ENCODE measurements at places on chromosomes 7 and 10.

DNA sequence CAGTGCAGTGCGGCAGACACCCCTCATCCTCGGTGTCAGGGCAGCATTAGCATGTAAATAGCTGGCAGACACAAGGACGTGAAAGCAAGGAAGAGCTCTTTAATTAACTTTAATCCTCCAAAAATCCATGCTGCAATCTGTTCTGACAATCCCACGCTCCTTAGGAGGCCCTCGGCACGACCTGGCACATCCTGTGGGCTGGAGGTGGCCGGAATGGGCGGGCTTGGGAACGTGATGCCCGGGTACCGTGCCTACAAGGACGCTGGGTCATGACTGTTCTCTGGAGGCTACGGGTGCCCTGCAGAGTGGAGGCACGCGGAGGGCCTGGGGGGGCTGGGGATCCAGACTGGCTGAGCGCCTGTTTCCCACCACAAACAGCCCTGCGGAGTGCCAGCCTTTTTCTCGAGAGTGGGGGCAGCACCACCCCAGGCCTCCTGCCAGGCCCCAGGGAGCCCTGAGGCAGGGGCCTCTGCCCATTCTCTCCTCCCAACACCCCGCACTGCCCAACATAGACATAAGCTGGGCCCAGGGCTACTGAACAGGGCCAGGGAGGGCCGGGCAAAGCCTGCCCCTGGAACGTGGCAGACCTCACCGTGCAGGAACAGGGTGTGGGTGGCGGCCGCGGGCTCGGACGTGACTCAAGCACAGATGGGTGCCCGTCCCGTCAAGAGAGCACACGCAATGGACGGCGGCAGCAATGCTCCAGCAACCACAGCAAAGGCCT is 189.3 kb downstream of the MAD1L1 start:
- DNase-seq = no peak

- no peak for DNase-seq
These were observed 13.1 kb upstream of the GPR141 start for GRCh38 chr7:37670436-37670835.

- DNase-seq = peak; percentile 67
These were observed 349.0 kb downstream of the SORCS1 start for GRCh38 chr10:106815427-106816043.

DNA sequence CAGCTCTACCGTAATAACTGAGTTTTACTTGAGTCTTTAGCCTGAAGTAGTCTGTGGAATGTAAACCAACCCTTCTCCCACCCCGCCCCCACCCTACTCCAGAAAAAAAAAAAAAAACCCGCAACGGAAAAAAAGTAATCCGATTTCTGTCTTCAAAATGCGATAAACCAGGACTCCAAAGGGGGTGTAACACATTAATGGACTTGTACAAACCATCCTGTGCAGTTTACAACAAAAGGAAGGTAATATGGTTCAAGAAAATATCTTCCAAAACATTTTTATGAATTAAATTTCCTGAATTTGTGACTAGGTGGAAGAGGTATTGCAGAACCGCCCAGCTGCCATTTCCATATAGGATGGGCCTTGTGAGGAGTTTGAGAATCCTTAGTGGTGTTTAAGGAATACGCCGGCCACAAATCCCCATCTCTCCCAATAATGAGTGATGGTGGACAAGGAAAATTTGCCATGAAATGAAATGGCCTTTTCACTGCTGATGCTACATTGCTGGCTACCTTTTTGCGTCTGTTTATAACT is 10.6 kb downstream of the SKIDA1 start:
- no peak for DNase-seq

DNA sequence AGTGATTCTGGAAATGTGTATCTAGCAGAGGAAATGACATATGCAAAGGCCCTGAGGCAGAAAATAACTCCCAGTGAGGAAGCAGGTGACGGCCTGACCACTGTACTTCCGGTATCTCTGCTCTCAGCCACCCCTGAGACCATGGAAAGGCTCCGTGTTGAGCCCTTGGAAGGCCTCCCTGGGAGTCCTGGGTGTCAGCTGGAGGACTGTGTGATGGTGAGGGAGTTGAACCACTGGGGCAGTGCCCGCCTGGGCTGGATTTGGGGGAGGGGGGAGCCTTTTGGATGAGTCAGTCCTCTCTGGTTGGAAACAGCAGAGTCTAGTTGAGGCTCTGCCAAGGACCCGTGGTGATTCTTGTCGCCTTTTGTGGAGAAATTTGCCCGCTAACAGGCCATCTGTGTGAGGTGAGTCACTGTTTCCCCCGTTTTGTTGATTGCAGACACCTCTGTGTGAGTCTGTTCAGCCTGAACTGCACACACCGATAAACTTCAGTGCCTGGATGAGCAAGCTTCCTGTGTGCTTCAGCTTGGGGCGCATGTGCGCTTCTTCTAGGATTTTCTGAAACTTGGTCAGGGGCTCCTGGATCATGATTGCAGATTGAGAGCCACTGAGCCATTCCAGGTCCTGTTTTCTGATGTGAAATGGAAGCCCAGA is 98.6 kb downstream of the GRK5 start:
- peak; percentile 99 for DNase-seq

DNA sequence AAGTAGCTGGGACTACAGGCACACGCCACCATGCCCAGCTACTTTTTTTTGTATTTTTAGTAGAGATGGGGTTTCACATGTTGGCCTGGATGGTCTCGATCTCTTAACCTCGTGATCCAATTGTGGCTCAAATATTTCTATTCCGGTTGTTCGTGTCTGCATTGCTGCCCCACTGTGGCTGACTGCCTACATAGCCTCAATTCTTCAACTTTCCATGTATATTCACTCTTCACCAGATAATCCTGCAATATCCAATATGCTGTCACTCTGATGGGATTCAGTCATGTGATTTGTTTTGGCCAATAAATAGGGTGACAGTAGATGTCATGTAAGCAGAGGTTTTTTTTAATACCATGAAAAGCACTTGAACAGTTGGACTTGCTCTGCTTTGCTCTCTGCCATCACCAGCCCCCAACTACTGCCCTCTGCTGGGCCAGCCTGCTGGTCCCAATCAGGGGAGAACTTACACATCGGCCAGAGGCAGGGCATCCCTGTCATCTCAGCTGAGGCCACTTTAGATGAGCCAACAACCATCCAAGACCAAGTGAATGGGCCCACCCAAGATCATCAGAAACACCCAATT is 56.7 kb downstream of the NSUN6 start:
- DNase-seq = peak; percentile 66

DNA sequence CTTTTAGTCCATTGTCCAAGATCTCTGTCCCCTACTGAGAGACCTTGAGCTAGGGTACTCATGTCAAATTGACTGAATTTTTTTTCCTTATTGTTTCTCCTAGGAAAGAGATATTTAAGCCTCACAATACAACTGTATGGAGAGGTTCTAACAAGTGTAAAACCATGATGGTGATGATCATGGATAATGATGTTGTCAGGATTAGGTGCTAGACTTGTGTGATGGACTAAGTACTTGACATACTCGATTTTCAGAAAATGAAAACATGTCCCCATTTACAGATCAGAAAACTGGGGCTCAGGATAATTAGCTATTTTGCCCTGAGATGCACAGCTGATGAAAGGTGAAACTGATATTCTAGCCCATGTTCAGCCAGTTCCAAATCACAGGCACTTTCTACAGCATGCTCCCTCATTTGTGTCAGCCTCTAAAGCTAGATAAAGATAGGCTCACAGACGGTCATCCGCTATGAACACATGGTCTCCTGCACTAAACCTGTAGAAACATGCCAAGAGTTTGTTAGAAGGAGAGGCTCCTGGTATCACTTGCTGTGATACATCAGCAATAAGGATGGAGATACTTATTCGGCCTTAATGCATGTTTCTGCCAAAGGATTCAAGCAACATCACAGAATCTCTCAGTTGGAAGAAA is 67.6 kb downstream of the CREB3L2 start:
- no peak for DNase-seq

DNA sequence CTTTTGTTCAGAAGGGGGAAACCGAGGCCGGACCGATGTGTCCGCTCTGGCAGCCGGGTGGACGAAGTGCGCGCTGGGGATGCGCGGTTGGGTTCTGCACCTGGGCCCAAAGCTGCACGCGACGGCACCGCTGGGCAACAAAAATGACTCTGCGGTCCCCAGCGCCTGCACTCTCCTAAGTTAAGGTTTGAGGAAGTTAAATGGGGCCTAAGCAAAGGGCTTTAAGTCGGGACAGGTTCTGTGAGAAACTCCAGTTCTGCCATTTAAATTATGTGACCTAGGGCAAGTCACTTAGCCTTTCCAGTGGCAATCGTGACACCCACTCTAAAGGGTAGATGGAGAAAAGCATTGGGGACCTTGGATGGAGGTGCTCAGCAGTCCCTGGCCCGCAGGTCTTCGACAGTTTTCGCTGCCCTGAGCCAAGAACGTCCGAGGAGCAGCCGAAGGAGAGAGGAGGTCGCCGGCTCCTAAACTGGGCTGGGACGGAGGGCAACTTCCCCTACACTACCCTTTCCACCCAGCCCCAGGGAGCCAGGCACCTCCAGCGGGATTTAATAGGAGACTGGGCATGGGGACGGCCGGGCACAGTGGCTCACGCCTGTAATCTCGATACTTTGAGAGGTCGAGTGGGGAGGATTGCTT is 534 bp upstream of the ACBD5 start:
- DNase-seq = peak; percentile 83

- DNase-seq = no peak
These were observed 18.0 kb downstream of the VSTM2A start for GRCh38 chr7:54560198-54560597.

- DNase-seq = no peak
These were observed 64.7 kb upstream of the CAV2 start for GRCh38 chr7:116434820-116435341.

GRCh38 chr7:13633857-13634256 is 355.6 kb downstream of the ETV1 start:
- no peak for DNase-seq

DNA sequence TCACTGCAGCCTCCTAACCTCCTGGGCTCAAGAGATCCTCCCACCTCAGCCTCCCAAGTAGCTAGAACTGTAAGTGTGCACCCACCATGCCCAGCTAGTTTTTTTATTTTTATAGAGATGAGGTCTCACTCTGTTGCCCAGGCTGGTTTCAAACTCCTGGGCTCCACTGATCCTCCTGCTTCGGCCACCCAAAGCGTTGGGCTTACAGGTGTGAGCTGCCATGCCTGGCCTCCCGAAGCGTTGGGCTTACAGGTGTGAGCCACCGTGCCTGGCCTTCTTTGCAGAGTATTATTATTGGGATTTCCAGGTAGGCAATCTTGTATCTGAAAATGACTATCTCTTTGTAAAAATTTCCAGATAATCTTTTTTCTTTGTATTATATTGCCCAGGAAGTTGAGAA is 23.1 kb upstream of the NCAPG2 start:
- DNase-seq = no peak

GRCh38 chr7:43586251-43586900 is 3.5 kb downstream of the STK17A start:
- DNase-seq = no peak

DNA sequence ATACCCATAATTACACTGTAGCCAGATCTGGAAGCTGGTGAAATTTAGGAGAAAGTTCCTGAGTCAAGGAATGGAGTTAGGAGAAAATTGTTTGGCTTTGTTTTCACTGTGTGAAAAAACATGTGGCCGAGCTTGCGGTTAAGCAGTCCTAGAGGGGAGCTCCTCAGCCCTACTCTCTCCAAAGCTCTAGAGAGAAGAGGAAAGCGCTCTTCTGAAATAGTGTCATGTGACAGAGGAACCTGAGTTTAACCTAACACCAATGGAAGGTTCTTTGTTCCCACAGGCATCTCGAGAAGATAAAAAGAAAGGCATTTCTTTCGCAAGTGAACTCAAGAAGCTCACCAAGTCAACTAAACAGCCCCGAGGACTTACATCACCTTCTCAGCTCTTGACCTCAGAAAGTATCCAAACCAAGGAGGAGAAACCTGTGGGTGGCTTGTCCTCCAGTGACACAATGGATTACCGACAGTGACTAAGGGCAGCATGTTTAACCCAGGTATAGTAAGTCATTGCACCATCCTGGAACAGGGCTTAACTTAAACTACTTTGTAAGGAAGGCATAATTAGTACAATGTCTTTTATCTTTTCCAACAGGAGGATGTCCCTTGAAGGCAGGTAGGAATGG is 38.0 kb downstream of the NOC3L start:
- DNase-seq = no peak

DNA sequence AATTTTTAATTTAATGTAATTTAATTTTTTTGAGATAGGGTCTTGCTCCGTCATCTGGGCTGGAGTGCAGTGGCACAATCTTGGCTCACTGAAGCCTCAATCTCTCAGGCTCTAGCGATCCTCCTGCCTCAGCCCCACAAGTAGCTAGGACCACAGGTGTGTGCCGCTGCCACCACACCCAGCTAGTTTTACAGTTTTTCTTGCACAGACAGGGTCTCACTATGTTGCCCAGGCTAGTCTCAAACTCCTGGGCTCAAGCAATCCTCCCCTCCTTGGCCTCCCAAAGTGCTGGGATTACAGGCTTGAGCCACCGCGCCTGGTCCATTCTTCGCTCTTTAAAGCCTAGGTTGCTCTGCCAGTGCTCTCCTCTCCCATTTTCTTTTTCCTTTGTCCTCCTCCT is 12.9 kb downstream of the CALML3 start:
- DNase-seq = no peak

- DNase-seq = no peak
These were observed 268.0 kb upstream of the KAT6B start for GRCh38 chr10:74558403-74558802.

GRCh38 chr10:28367929-28368484 is 65.1 kb upstream of the MPP7 start:
- peak; percentile 8 for DNase-seq

- DNase-seq = no peak
These were observed 18.5 kb upstream of the SERPINE1 start for GRCh38 chr7:101108330-101108857.

- no peak for DNase-seq
These were observed 104.7 kb downstream of the SEPTIN7 start for GRCh38 chr7:35905555-35905954.

GRCh38 chr7:84372712-84373111 is 178.1 kb upstream of the SEMA3A start:
- no peak for DNase-seq

- DNase-seq = no peak
These were observed 30.4 kb upstream of the SHH start for GRCh38 chr7:155842496-155843265.

DNA sequence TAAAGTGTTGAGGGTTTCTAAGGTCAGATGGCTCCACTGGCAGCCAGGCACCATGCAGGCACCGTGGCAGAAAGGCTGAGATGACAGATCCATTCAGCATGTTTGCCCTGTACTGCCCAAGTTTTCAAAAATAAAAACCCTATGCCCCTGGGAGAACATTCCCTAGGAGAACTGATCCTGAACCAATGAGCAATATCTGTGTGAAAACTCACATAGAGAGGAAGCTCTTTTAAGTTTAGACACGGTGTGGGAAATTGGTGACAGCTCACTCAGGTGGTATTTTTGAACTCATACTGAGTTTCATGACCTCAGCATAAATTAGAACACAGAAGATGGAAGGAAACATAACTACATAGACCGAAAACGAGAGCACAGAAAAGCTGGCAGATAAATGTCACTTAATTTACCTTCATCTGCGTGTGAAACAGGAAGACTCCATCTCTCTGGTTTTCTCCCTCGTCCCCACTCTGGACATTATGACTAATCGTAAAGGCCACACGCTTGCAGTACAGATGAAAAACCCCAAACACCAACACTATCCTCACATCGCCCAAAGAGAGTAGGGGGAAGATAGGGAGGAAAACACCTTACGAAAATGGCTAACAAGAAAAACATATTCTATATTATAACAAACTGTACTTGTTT is 127.8 kb downstream of the ICA1 start:
- DNase-seq = no peak

Data from Kasumi-1 (cell line).